NCI-H1930 (cell line): ENCODE measurements at places on chromosomes 5 and 9.

DNA sequence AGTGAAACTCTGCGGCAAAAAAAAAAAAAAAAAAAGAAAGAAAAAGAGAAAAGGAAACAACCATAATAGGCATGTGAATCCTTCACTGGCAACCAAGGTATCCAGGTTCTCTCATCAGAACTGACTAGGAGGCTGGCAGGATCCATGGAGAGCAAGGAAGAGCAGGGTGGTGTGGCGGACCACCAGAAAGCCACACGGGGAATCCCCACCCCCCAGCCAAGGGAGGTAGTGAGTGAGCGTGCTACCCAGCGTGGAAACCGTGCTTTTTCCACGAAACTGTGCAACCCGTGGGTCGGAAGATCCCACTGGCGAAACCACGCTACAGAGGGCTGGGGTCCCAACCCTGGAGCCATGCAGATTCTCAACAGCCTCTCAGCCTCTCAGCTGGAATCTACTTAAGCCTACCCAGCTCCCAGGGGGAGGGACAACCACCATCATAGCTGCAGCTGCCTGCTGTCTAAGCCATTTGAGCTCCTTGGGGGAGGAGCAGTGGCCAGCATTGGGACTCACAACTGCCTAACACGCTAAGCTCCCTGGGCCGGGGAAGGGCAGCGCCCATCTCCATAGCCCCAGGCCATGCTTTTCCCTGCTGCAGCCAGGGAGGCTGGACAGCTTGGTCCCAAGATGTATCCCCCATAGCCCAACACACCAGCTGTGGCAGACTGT lies 91.6 kb downstream of the PRELID2 start:
- DNase-seq: no peak

GRCh38 chr5:128924299-128924698 lies 41.0 kb upstream of the SLC27A6 start:
- DNase-seq: no peak

- DNase-seq: no peak
Observed at GRCh38 chr5:33474004-33474403, 33.2 kb downstream of the TARS1 start.

GRCh38 chr5:159032656-159033350 lies 66.9 kb downstream of the EBF1 start:
- no peak for DNase-seq

GRCh38 chr9:137663584-137663983 lies 44.8 kb downstream of the EHMT1 start:
- DNase-seq: no peak

DNA sequence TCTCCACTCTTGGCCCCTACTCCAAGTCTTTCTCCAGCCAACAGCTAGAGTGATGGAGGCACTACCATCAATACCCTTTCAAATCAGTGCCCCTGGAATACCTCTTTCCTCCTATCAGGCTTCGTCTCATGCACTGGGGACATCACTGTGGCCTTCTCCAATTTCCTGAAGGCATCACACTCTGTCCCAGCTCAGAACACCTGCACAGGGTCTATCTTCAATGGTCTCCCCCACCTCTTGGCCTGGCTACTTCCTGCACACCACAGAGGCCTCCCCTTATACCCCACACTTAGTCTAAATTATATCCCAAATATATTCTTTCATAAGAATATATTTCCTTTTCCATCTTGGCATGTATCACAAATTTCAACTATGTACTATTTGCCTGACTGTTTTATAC lies 34.5 kb downstream of the ECPAS start:
- no peak for DNase-seq

- no peak for DNase-seq
Observed at GRCh38 chr9:9173264-9173663, 1373.7 kb upstream of the DMAC1 start.

DNA sequence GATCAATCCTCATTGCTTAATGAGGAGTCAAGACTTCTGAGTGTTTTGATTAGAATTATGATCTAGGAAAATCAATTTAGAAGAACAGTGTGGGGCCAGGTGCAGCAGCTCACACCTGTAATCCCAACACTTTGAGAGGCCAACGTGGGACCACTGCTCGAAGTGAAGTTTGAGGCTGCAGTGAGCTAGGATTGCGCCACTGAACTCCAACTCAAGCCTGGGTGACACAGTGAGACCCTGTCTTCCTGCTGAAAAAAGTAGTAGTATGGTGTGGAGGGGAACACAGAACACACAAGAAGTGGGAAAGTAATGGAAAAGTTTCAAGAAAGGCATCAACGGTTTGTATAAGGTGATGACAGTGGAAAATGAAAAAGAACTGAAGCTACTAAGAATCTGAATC lies 9.1 kb downstream of the FNIP1 start:
- DNase-seq: no peak

DNA sequence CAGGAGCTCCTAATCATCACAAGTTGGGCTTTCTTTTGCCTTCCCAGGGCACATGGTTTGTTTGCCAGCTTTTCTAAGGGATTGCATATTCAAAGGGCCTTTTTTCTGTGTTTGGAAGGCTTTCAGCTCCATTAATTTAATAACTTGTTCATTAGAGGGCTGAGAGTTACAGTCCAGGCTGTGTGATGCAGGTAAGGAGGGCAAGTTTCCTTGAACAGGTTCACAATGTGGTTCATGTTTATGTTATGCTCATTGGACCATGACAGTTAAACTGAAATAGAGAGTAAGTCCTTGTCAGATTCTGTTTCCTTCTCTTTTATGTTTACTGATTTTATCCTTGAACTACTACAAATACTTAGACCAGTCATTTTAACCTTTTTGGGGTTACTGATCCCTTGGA lies 174.4 kb downstream of the MARCHF11 start:
- no peak for DNase-seq

GRCh38 chr5:97192580-97193354 lies 9.7 kb upstream of the RIOK2 start:
- no peak for DNase-seq

- DNase-seq: peak; percentile 64
Observed at GRCh38 chr5:172833686-172834414, at the start of gene ERGIC1. Gene ERGIC1 (plus strand): TSS chr5:172834251. CDS start chr5:172834414, 163 bp downstream.

- peak; percentile 36 for DNase-seq
Observed at GRCh38 chr5:95989283-95990048, 27.8 kb upstream of the ELL2 start.

- no peak for DNase-seq
Observed at GRCh38 chr9:137975527-137975913, 97.9 kb downstream of the CACNA1B start.

DNA sequence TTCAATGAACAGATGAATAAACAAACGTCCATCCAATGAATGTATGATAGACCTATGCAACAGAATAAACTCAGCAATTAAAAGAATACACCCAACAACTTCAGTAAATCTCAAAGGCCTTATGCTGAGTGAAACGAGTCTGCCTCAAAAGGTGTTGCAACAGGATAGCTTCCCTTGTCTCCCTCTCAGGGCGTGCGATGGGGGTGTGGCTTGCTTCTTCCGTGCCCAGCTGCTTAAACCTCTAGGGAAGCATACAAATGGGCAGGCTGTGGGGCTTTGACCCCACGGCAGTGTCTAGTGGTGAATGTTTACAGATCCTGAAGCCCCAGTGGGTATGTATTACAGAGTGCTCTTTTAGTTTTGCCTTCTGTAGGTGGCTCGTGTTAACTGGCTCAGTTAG lies 87.0 kb upstream of the CCL21 start:
- peak; percentile 25 for DNase-seq

GRCh38 chr5:135456238-135457099 lies 4.3 kb upstream of the TIFAB start:
- DNase-seq: no peak

GRCh38 chr9:113375057-113376023 lies 1.4 kb downstream of the HDHD3 start:
- DNase-seq: no peak

DNA sequence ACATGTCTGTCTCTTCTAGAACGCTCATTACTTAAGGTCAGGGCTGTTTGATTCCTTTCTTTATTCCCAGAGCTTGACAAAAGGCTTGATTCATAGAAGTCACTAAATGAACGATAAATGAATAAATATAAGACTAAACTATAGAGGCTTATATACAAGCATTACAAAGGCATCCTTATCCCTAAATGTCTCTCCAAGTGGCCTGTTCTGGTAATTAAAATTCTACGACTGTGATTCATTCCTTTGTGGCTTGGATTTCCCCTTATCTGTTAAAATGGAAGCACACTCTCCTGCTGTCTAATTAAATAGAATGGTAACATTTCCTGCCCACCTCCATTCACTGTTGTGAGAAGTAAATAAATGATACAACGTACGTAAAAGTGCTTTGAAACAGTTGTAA lies 49.5 kb downstream of the C7 start:
- no peak for DNase-seq

GRCh38 chr5:149164731-149165130 lies 23.4 kb downstream of the ABLIM3 start:
- no peak for DNase-seq

DNA sequence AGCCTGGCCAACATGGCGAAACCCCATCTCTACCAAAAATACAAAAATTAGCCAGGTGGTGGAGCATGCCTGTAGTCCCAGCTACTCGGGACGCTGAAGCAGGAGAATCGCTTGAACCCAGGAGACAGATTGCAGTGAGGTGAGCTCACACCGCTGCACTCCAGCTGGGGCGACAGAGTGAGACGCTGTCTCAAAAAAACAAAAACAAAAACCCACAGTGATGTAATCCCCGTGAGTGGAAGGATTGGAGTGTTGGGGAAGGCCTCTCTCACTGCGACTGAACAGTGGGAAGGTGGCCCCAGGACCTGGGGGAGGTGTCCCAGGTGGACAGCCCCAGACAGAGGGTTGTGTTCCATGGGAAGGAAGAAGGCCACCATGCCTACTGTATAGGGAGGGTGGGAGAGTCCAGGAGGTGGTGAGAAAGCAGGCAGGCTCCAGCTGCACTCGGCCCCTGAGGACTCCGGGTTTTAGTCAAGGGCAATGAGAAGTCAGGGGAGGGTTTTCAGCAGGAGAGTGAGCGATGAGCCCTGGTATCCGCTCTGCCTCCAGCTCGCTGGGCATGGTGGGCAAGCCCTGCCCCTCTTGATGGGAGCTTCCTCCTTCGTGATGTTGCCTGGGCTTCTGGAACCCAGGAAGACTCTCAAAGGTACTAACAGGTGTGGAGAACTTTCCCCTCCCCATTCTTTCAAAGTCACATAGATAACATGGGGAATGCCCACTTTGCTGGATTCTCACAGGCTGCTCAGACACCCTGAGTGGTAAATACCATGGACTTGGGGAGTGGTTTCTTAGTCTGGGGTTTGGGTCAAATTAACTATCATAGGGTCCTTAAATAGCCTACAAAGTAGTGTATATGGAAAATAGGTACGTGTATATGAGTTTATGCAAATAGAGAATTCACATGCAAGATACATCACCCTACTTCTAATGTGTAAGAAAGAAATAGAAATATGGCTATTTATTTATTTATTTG lies 74.7 kb downstream of the PPARGC1B start:
- no peak for DNase-seq

GRCh38 chr9:112900488-112900887 lies 9.8 kb upstream of the SLC46A2 start:
- DNase-seq: no peak

- no peak for DNase-seq
Observed at GRCh38 chr5:116573279-116573701, 1.3 kb downstream of the SEMA6A start.

DNA sequence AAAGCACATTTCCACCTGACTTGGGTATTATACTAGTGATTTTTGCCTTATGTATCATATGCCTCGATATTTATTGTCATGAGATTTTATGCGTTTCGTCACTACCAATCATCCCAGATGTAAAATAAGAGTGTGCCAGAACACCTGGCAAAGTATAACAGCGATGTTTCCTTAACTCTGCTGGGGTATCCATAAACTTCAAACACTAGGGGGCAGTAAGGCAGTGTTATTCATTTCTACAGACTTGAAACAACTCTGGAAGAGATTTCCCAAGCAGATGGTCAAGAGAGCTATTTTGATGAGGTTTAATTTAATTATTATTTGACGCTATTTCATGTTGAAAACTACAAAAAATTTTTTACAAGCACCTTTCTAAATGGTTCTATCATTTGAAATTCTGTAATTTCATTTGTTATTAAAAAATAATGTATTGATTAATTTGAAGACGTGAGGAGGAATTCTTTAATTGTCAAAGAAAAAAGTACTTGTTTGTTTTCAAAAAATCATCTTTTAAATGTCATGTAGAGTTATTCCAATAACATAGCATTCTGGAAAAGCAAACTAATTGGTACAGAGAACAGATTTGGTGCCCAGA lies 388.5 kb upstream of the CTNND2 start:
- no peak for DNase-seq

GRCh38 chr9:16426716-16427115 lies 443.8 kb downstream of the BNC2 start:
- DNase-seq: no peak

GRCh38 chr9:2290382-2290781 lies 275.2 kb downstream of the SMARCA2 start:
- DNase-seq: no peak

- DNase-seq: no peak
Observed at GRCh38 chr5:25405850-25406249, 761.1 kb upstream of the CDH10 start.

GRCh38 chr9:110837401-110838005 lies 168.9 kb downstream of the MUSK start:
- no peak for DNase-seq

DNA sequence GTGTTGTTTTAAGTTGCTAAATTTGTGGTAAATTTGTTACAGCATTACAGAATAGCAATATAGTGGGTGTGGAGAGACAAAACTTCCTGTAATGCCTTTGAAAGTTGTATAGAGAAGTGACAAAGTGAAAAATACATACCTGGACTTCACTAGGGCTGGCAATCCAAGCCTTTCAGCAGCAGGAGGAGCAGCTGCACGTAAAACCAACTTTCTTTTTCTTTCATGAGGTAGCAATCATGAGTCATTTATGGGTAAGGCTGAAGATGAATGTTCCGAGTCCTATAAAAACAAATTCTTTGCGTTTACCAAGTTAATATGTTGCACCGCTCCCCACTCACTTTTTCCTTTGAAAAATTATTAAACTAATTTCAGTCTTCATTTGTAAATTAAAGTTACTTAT lies 1138.2 kb downstream of the TAF11L14 start:
- no peak for DNase-seq

- DNase-seq: peak; percentile 82
Observed at GRCh38 chr9:89179895-89180734, 1.5 kb upstream of the SHC3 start.

DNA sequence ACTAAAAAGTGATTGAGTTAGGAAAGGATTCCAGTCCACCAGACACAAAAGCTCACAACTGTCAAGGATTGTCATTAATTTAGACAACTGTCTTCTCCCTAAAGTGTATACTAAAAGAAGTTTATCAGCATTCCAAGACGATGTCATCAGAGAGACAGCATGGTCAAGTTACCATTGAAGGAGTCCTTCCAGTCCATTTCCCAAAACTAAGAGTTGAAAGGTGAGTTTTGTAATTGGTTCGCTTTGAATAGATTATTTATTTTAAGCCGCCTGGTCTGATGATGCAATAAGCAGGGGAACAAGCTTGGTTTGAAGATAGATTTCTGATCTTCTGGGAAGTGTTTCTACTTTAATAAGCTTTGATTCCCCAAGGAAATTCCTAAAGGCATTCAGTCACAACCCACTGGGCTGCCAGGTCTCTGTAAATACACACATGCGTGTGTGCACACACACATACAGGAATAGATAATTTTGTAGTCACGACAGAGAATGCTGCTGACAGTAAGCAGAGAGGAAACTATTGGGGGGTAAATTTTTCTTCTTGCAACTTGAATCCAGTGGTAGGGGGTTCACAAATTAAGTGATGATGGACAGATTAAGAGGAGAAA lies 234.8 kb downstream of the PIK3R1 start:
- DNase-seq: no peak
